HCT116 (cell line): ENCODE measurements at places on chromosomes 2 and 18. TPM values are rescaled to one million over a fixed set of nuclear protein-coding genes. Genes with fewer than 3 reads are reported as not detected.

MAPK4 gene
- 0.89 TPM for total RNA-seq

ARHGAP15 gene
- 0.42 TPM for total RNA-seq

KCNG2 gene
- not detected for total RNA-seq

DSG4 gene
- 0.07 TPM for total RNA-seq

LOXHD1 gene
- not detected for total RNA-seq

FMNL2 gene
- 28.1 TPM for total RNA-seq

GRCh38 chr18:59820663-59821062, 79.1 kb upstream of the PMAIP1 start:
- no peak for DNase-seq
- no peak overlapping the region for H3K27ac ChIP-seq
- H3K4me3 ChIP-seq, result no peak overlapping the region
- no peaks in the 10 kb centered on the region for H3K36me3 ChIP-seq
- no peaks in the 10 kb centered on the region for H3K27me3 ChIP-seq
- no peaks in the 10 kb centered on the region for H3K4me1 ChIP-seq

- H3K36me3 ChIP-seq, result no peaks in the 10 kb centered on the region
- H3K27me3 ChIP-seq, result no peaks in the 10 kb centered on the region
- DNase-seq, result no peak
- no peak overlapping the region for H3K4me3 ChIP-seq
Measured at GRCh38 chr2:112593736-112594135, 9.3 kb downstream of the CHCHD5 start.

GRCh38 chr18:27428716-27429475, 243.8 kb upstream of the CHST9 start:
- H3K4me3 ChIP-seq, result no peak overlapping the region
- H3K27me3 ChIP-seq, result no peaks in the 10 kb centered on the region
- no peak overlapping the region for H3K27ac ChIP-seq
- no peaks in the 10 kb centered on the region for H3K4me1 ChIP-seq

GRCh38 chr2:45043174-45043573, 33.9 kb upstream of the SIX2 start:
- no peak for DNase-seq
- H3K27me3 ChIP-seq, result peaks cover 32% of the 10 kb centered on the region; the same call in 1 of the 2 replicates
- H3K27ac ChIP-seq, result no peak overlapping the region
- H3K4me1 ChIP-seq, result no peaks in the 10 kb centered on the region

GRCh38 chr2:150591496-150592285, 104.2 kb upstream of the RND3 start:
- H3K4me3 ChIP-seq, result no peak overlapping the region
- no peak overlapping the region for H3K27ac ChIP-seq
- no peaks in the 10 kb centered on the region for H3K36me3 ChIP-seq
- no peaks in the 10 kb centered on the region for H3K27me3 ChIP-seq
- H3K4me1 ChIP-seq, result no peaks in the 10 kb centered on the region

DNA sequence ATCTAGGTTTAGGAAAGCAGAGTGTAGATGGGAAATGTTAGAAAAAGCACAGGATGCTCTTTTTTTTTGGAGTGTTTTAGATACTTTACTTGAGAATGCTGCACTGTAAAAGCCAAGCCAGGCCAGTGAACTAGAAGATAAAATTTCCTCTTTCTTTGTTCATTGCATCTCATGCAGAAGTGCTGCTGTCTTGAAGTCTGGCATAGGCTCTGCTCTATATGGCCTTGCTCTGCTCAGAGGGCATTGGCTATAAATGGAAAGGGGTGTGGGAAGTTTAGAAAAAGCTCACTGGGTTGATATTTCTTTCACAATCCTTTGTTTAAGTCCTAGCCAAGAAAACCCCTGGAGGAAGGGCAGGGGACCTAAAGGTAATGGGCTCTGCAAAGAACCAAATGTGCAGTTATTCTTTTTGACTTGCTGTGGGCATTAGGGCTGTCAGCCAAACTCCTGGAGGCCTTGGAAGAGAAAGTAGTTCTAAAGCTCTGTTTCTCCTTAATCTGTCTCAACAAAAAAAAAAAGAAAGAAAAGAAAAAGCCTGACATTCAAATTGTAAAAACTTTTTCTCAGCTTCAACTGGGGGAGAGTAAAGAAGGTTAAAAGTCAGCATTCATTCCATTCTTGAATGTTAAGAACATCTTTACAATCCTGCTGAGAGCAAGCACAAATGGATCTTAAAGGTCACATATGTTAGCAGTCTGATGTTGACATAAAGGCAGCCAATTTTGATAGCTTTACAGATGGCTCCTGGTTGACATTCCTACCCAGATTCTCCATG, 338.3 kb downstream of the GULP1 start:
- H3K4me3 ChIP-seq, result no peak overlapping the region
- DNase-seq, result no peak
- no peaks in the 10 kb centered on the region for H3K4me1 ChIP-seq
- H3K27me3 ChIP-seq, result no peaks in the 10 kb centered on the region

DNA sequence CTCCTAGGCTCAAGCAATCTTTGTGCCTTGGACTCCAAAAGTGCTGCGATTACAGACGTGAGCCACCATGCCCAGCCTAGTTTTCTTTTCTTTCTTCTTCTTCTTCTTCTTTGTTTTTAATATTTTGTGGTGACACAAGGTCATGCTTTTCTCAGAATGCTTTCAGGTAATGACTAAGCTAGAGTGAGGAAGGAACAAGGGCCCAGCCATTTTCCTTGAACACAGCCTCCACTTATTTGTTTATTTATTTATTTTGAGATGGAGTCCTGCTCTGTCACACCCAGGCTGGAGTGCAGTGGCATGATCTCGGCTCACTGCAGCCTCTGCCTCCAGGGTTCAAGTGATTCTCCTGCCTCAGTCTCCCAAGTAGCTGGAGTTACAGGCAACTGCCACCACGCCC, 74.3 kb upstream of the ST3GAL5 start:
- no peaks in the 10 kb centered on the region for H3K36me3 ChIP-seq
- no peak overlapping the region for H3K4me3 ChIP-seq
- peaks cover 5% of the 10 kb centered on the region; the same call in 1 of the 2 replicates for H3K4me1 ChIP-seq
- DNase-seq, result no peak
- no peaks in the 10 kb centered on the region for H3K27me3 ChIP-seq
- H3K27ac ChIP-seq, result no peak overlapping the region

DNA sequence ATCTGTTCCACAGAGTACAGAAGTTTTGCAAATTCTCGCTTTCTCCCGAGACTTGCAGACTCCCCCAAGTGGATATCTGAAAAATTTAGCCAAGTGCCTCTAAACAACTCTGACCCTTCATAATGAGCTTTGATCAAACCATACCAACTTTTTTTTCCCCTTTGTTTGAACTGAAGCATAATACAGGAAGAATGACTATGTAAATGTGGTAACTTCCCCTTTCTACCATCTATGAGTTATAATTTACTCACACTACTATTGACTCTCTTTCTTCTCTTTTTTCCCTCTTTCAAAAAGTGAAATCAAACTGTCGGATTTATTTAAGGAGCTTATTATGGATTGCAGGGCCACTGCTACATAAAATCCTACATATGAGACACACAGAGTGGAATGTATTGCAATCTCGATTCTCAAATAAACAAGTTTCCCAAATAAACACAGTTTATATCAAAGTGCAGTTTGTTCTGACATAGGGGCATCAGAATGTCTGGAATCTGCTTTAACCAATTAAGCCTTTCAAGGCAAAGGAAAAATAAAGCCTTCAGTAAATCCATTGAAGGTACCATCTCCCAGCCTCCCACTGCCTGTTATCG, 1.4 kb upstream of the ZNF804A start:
- DNase-seq, result peak; percentile 27
- no peaks in the 10 kb centered on the region for H3K4me1 ChIP-seq
- no peaks in the 10 kb centered on the region for H3K36me3 ChIP-seq
- H3K27ac ChIP-seq, result peak overlapping the region; percentile 27; the same call in 1 of the 2 replicates

DNA sequence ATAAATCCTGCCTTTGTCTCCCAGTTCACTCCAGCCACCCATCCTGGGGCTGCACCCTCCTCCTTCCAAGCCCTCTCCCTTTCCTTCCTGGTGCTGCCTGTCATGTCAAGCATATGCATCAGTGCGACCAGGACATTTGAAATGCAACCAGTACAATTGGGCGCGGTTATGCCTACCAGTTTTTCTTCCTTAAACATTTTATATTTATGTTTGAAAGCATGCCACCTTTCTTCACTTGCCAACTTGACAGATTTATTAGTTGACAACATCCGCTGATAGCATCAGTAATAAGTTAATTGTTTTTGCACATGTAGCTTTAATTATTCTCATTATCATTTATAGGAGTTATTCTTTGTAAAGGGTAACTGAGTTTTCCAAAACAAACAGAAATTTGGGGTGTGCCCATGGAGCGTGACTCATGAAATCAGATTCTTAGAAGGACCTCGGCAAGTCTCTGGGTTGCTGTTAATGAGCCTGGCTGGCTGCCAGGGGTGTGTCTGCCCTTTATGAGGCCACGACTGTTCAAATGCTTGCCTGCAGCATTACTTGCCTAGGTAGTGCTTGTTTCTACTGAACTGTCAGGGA, 32.8 kb upstream of the IL1B start:
- DNase-seq, result peak; percentile 86
- no peak overlapping the region for H3K27ac ChIP-seq
- no peak overlapping the region for H3K4me3 ChIP-seq
- H3K4me1 ChIP-seq, result peaks cover 28% of the 10 kb centered on the region

GRCh38 chr2:224938651-224939182, 103.6 kb downstream of the DOCK10 start:
- H3K27me3 ChIP-seq, result no peaks in the 10 kb centered on the region
- no peaks in the 10 kb centered on the region for H3K4me1 ChIP-seq
- no peak overlapping the region for H3K27ac ChIP-seq

- no peak for DNase-seq
- H3K36me3 ChIP-seq, result no peaks in the 10 kb centered on the region
- no peaks in the 10 kb centered on the region for H3K4me1 ChIP-seq
- no peak overlapping the region for H3K4me3 ChIP-seq
- H3K27ac ChIP-seq, result no peak overlapping the region
Measured at GRCh38 chr18:41767960-41768359, 187.1 kb upstream of the PIK3C3 start.

- no peak overlapping the region for H3K4me3 ChIP-seq
- H3K27ac ChIP-seq, result no peak overlapping the region
- H3K27me3 ChIP-seq, result peaks cover 15% of the 10 kb centered on the region
- no peaks in the 10 kb centered on the region for H3K36me3 ChIP-seq
Measured at GRCh38 chr18:57205641-57206040, 58.8 kb downstream of the BOD1L2 start.

DNA sequence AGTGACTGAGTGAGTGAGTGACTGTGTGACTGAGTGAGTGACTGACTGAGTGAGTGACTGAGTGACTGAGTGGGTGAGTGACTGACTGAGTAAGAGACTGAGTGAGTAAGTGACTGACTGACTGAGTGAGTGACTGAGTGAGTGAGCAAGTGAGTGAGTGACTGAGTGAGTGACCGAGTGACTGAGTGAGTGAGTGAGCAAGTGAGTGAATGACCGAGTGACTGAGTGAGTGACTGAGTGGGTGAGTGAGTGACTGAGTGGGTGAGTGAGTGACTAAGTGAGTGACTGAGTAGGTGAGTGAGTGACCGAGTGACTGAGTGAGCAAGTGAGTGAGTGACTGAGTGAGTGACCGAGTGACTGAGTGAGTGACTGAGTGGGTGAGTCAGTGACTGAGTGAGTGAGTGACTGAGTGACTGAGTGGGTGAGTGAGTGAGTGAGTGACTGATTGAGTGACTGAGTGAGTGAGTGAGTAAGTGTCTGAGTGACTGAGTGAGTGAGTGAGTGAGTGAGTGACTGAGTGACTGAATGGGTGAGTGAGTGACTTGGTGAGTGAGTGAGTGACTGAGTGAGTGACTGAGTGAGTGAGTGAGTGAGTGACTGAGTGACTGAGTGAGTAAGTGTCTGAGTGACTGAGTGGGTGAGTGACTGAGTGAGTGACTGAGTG, 13.3 kb downstream of the MAL start:
- no peak overlapping the region for H3K4me3 ChIP-seq
- H3K27me3 ChIP-seq, result 0 out of 2 replicates have a peak, but pooled peaks cover 1% of the 10 kb centered on the region
- no peaks in the 10 kb centered on the region for H3K36me3 ChIP-seq
- no peak for DNase-seq
- no peaks in the 10 kb centered on the region for H3K4me1 ChIP-seq
- H3K27ac ChIP-seq, result no peak overlapping the region

DNA sequence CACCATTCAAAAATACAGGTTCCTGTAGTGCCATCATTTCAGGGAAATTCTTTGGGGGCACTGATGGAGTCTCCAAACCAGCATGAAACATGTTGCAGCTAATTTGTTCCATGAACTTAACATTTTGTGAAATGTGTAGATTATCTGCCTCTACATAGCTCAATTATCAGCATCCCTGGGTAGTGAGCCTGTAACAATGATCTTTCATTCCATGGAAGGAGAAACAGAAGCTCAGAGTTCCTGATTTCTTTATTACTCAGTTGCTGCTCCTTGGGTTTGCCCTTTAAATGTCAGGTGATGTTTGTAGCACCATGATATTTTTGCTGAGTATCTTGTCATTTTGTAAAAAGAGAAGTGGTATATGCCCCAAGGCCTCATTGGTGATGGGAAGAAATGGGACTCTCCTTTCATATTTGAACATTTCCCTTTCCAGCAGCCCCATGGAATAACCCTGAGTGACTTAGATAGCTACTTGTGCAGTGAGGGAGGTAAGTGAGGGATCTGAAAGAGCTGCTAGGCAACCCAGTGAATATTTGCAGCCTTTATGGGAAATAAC, 146.9 kb downstream of the CERS6 start:
- no peak for DNase-seq
- no peak overlapping the region for H3K4me3 ChIP-seq
- H3K27ac ChIP-seq, result no peak overlapping the region
- H3K36me3 ChIP-seq, result no peaks in the 10 kb centered on the region
- H3K4me1 ChIP-seq, result no peaks in the 10 kb centered on the region

DNA sequence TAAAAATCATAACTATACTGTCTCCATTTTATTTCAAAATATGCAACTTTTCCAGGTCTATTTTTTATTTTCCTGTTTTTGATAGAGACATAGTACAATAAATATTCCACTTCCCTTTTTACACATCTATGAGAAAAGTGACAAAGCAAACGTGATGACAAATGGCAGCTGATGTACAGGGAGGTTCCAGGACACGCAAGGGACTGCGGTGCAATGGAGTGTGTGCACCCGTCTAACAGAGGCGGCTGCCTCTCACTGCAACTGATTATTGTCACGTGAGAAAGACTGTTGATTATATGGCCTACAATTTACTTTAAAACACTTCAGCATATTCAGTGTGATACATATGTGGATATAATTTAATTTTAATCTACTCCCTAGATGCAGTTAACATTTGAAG, 142.6 kb downstream of the LRRC30 start:
- no peak overlapping the region for H3K4me3 ChIP-seq
- DNase-seq, result no peak
- H3K27ac ChIP-seq, result no peak overlapping the region
- H3K4me1 ChIP-seq, result no peaks in the 10 kb centered on the region

DNA sequence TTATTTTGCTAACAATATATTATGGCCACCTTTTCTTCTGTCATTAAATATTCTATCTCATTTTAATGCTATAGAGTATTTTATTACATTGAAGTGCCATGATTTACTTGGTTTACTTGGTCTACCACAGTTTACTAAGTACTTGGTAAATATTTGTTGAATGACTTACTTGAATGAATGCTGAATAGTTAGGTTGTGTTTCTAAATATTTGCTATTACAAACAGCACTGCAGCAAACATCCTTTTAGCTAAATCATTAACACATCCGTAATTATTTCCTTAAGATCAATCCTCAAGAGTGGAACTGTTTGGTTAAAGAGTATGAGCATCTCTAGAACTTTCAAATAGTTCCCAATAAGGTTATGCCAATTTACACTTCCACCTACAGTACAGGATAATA, 318.7 kb downstream of the MYCN start:
- H3K4me1 ChIP-seq, result no peaks in the 10 kb centered on the region
- H3K27me3 ChIP-seq, result peaks cover 9% of the 10 kb centered on the region; the same call in 1 of the 2 replicates
- no peak for DNase-seq
